ENCODE measurements at places on chromosomes 7 and 10.

GRCh38 chr10:28312572-28312971 is 9.7 kb upstream of the MPP7 start:
- DNase-seq: no peak

GRCh38 chr7:15508258-15508657 is 53.6 kb downstream of the AGMO start:
- peak; percentile 51 for DNase-seq

DNA sequence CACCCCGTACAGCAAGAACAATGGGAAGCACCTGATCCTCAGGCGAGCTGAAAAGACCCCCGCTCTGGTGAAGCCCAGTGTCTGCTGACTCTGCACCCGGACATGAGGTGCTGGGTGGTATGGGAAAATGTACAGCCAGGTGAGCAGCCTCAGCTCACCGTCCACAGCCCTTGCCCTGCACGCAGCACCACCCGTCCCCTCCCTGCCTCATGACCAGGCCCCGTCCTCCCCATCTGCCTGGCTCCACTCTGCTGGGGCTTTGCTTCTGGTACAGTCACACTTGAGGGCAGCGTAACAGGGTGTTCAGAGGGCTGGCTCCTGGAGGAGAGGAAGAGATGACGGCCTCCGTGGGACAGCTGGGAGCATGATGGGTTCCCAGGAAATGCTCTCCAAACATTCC is 49.1 kb downstream of the NCAPG2 start:
- DNase-seq: no peak

GRCh38 chr10:4947635-4948596 is 15.3 kb upstream of the AKR1C1 start:
- DNase-seq: no peak

GRCh38 chr7:31056775-31057346 is 4.8 kb downstream of the ADCYAP1R1 start:
- no peak for DNase-seq

DNA sequence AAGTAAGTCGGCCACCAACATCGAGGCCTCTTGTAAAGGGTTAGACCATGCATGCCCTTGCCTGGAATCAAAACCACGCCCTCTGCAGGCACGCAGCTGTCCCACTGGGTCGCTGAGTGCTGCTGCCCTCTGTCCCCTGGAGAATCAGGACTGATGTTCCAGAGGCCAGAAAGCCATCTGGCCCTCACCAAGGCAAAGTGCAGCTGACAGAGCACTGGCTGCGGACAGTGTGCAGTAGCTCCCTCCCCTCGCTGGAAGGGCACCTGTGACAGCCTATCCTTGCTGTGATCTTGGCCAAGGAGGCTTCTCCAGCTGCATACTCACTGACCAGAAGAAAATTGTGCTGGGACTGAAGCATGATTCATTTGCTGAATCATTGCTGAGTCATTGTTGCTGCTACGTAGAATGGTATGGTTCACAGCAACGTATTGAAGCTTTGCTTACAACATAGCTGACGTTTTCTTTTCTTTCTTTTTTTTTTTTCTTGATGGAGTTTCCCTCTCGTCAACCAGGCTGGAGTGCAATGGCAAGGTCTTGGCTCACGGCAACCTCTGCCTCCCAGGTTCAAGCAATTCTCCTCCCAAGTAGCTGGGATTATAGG is 30.4 kb downstream of the DDC start:
- no peak for DNase-seq

GRCh38 chr10:118321724-118322575 is 20.2 kb downstream of the FAM204A start:
- DNase-seq: no peak

DNA sequence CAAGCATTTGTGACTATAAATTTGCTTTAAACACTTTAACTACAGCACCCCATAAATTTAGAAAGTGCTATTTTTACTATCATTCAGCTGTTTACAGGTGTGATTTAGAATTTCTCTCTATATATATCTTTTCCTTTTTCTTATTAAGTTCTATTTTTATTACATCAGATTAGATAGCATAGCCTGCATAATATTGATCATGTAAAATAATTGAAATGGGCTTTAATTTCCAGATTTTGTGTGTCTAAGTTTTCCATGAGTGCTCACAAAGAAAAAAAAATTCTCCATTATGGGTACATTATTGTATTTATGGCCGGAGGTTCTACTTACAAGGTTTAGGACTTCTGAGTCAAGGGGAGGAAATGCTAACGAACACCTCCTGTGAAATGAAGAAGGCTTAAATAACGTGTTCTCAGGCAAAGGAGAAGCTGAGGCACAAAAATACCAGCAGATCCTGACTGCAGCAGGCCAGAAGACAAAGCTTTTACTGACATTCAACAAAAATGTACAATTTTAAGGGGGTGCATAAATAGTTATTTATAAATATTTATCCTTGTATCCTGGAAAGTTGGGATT is 114.2 kb downstream of the RNF133 start:
- DNase-seq: no peak

DNA sequence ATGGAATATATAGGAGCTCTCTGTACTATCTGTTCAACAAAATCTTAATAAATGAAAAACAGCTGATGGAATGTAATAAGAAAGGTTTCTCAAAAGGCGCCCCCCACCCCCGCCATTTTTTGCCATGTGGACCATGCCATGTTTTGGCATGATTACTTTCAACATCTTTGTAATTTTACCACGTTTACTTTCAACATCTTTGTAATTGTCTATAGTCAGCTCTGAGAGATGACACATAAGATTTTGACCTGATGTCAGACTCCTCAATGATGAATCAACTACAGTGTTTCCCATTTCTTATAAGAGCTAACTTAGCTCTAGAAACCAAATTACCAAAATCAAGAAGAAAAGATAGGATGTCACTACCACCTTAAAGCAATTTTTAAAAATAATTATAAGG is 144.9 kb upstream of the AHR start:
- no peak for DNase-seq

GRCh38 chr7:100087055-100087750 is 1.6 kb upstream of the COPS6 start:
- DNase-seq: no peak

DNA sequence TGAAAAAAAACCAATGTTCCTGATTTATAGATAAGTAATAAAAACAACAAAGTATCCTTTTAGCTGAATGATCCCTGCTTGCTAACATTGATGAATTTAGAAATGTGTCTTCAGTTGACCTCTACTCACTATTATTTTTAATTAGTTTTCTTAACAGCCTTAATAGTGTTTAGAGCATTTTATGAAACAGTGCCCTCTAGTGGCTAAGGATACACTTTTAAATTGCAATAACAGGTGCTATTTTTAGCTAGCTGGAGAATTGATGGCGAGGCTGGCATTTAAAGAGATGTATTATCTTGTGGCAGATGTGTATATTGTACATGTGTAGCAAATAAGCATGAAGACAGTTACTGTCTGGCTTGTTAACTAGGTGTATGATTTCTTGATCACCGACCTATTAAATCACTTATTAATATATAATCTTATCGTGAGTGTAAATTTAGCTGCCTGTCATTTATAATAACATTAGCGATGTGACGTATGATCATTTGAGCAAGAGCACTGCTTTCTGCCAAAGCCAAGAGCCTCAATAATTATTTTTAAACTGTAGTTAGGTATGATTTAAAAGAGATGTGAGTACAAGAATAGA is 451.9 kb downstream of the DPP6 start:
- DNase-seq: peak; percentile 34

GRCh38 chr7:131117439-131117838 is 210.2 kb upstream of the MKLN1 start:
- DNase-seq: no peak

DNA sequence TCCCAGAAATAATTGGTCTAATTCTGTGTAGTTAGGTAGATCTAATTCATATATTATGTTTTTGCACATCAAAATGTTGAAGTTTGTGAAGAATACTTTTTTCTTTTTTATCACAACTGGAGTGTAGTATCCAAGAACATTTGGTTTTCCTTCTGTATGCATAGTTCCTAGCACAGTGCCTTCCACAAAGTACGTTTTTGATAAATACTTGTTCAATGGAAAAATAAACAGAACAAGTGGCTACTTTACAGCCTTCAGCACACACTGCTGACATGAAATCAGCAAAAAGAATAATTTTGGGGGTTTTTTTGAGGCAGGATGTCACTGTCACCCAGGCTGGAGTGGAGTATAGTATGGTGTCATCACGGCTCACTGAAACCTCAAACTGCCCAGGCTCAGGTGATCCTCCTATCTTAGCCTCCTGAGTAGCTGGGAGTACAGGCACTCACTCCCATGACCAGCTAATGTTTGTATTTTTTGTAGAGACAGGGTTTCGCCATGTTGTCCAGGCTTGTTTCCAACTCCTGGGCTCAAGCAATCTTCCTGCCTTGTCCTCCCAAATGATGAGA is 27.9 kb downstream of the TARP start:
- no peak for DNase-seq

- DNase-seq: no peak
Observed at GRCh38 chr7:132800522-132800921, 224.3 kb upstream of the PLXNA4 start.

- DNase-seq: no peak
Observed at GRCh38 chr7:125450749-125451148, 521.1 kb upstream of the POT1 start.

DNA sequence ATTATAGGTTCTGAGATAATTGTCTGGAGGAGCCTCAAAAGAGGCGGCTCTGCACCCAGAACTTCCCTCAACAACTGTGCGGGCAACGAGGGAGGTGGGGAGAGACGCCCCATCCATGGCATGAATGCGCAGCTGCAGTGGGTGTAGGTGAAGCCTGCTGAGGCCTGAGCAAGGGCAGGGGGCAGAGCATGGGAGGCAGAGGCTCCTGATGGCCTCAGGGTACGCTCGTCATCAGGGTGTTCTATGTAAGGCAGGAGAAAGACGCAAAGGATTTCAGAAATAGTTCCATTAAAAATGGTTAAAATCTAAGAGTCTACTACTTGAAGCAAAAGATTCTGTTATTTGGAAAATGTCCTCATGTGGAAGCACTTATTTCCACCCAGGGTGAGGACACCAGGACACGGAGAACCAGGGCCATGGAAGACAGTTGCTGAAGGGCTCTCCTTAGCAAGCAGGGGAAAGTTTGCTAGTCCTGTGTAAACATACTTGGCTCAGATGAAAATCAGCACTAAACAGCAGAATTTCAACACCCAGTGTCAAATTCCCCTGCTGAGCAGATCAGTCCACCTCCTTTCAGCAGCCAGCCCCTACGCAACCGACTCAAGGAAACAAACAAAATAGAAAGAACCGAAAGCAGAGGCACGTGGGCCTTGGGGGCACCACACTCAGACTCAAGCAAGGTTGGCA is 18.9 kb downstream of the INSIG1 start:
- DNase-seq: no peak

- DNase-seq: no peak
Observed at GRCh38 chr7:113141803-113142202, 23.4 kb upstream of the SMIM30 start.

DNA sequence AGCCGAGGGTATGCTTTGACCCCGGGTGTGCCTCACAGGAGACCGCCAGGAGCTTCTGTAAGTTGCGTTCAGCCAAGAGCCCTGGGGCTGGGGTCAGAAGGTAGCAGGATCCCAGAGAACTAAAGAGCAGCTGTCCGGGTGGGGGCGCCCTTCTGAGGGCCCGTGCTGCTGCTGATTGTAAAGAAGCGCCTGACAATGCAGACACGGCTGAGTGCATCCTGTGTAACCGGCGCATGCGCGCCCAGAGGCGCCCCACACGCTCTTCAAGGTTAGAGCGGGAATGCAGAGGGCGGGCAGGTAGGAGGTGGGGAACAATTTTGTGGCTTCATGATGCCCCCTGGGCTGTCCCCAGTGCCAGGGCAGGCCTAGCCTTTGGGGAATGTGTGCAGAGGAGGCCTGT is 210.2 kb upstream of the CTBP2 start:
- no peak for DNase-seq

DNA sequence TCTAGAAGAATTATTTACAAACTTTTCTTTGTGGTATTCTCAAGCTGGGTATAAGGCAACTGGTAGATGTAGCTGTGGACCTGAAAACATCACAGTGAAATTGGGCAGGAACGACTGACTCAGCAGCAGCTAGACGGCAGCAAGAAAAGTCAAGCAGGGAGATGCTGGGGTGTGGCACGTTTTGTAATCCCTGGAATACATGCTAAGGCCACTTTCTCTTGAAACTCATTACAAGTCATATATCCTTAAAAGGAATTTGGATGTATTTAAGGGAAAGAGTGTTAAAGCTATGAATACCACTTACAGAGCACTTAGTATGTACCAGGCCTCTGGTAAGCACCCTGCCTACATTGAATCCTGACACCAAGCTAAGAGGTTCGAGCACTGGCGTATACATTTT is 17.4 kb downstream of the BEND7 start:
- DNase-seq: no peak

- DNase-seq: no peak
Observed at GRCh38 chr10:28250782-28251181, 52.1 kb downstream of the MPP7 start.

DNA sequence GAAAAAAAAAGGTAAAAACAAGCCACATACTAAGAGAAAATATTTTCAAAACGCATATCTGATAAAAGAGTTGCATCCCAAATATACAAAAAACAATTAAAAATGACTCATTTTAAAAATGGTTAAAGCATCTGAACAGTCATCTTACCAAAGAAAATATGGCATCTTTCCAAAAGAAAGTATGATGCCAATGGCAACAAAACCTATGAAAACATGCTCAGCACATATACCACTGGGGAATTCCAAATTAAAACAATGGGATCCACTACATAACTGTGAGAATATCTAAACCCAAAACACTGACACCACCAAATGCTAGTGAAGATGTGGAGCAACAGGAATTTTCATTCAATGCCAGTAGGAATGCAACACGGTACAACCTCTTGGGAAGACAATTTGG is 39.3 kb downstream of the VSTM2A start:
- DNase-seq: no peak

GRCh38 chr7:105748701-105749100 is 127.7 kb downstream of the ATXN7L1 start:
- no peak for DNase-seq

DNA sequence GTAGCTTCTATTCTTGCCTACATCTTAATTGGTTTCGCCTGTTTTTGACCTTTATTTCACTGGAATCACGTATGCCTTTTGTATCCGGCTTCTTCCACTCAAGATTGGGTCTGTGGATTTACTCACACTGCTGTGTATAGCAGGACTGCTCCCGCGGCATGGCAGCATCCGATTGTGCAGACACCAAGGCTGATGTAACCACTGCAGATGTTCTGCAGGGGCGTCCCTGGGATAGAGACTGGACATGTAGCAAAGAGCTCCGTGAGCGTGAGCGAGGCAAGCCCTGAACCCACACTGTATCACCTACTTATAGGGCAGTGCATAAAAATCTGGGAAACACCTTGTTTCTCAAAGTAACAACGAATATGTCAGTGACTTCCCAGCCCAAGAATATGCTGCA is 11.4 kb upstream of the IDI2 start:
- DNase-seq: no peak

- DNase-seq: no peak
Observed at GRCh38 chr10:116857156-116857555, 7.9 kb downstream of the ENO4 start.

GRCh38 chr7:107089627-107090026 is 45.1 kb downstream of the PRKAR2B start:
- no peak for DNase-seq

- no peak for DNase-seq
Observed at GRCh38 chr10:78263521-78263988, 229.9 kb downstream of the RPS24 start.

GRCh38 chr10:58560068-58560467 is 47.4 kb downstream of the BICC1 start:
- no peak for DNase-seq

- DNase-seq: no peak
Observed at GRCh38 chr10:109953766-109954165, 30.5 kb upstream of the XPNPEP1 start.

All from NCI-H748 treated with DMSO at 0.1 percent for 48 hours (cell line).